ENCODE measurements at places on chromosomes 2 and 18. TPM values are rescaled to one million over a fixed set of nuclear protein-coding genes. Genes with fewer than 3 reads are reported as not detected.

- ATAC-seq = peak; percentile 78
Measured at GRCh38 chr2:134154246-134154645, 99.6 kb upstream of the MGAT5 start.

- ATAC-seq = no peak
Measured at GRCh38 chr18:9243029-9243428, 91.5 kb upstream of the TWSG1 start.

- ATAC-seq = no peak
Measured at GRCh38 chr2:74884118-74884762, 50.3 kb downstream of the HK2 start.

DNA sequence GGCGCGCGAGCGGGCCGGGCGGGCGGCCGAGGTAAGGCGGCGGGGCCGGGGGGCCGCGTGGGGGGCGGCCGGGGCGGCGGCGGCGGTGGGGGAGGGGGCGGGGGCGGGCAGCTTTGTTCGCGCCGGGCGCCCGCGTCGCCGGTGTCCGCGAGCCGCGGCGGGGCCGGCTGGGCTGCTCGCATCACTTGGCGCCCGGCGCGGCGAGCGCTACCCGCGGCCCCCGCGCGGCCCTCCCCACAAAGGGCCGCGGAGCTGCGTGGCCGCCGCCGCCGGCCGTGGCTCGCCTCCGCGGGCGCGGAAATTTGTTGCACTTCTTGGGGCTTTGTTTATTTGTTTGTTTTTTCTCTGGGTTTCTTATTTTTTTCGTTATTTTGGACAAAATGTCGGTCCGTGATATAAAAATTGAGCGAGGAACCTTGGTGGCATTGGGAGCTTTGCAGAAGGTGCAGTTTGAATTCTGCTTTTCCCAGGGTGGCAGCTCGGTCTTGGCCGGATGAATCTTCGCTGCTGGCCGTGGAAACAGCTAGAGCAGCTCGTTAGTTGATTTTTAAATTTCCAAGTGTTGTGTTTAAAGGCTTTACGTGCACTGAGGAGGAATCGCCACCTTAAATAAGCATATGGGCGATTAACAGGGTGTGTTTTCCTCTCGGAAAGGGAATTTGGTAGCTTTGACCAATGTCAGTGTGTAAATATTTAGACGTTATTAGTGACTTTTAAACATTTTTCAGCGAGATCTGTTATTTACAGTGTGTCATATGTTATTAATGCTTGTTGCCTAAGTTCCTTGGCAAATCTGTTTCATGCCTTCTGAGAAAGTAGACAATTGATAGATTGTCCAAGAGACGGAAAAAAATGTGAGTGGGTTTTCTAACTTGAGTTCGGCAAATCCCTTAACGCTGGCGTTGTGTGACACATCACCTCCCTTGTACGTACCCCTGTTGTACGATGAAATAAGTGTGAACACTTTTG, 822 bp downstream of the UBE2E3 start:
- no peak for ATAC-seq

DNA sequence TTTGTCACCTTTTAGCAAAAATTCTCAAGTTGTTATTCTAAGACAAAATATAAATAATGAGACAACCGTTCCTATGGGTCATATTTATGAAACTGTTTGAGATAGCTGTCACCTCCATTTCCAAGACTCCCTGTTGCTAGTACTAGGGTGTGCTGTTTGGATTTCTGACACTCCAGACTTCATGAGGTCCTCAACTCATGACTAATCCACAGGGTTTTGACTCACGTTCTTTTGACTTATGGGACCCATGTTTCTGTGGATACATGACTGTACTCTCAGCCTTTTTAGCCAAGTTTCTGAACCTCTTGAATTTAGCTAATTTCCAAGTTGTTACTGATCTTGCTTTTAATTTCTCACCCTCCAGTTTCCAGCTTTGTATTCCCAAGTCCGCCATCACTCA, 178.7 kb upstream of the FAM98A start:
- ATAC-seq = no peak

GRCh38 chr2:10911291-10912075, at the start of gene KCNF1:
TSS of gene KCNF1 (plus strand) at chr2:10911934. CDS start at chr2:10912427, 493 bp downstream.
- no peak for ATAC-seq

- peak; percentile 49 for ATAC-seq
Measured at GRCh38 chr2:187989925-187990623, 301.6 kb upstream of the GULP1 start.

GRCh38 chr18:66511792-66512191, 92.1 kb downstream of the CDH19 start:
- no peak for ATAC-seq

DNA sequence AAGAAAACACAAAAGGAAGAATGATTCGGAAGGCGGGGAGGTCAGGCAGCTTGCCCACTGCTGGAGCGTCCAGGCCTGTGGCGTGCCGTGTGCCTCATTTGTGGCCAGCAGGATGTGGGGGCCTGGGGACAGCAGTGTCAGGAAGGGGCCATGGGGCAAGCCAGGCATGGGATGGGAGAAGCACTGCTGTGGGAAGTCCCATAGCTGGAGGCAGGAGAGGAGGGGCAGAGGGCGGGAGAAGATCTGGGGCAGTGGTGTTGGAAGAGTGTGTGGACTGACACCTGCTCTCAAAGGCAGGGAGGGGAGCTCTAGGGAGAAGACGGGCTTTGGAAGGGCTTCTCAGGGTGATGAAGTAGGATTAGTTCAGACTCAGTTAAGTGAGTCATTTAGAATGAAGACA, 133.7 kb downstream of the ACOXL start:
- ATAC-seq = no peak

- peak; percentile 43 for ATAC-seq
Measured at GRCh38 chr2:43495727-43496126, 100.1 kb downstream of the THADA start.

GRCh38 chr2:239548965-239549595, 148.3 kb upstream of the HDAC4 start:
- ATAC-seq = no peak

PDE1A gene
- 1.2 TPM for total RNA-seq

TFCP2L1 gene
- total RNA-seq = 36.5 TPM

HRH4 gene
- total RNA-seq = 0.28 TPM

FOXI3 gene
- not detected for total RNA-seq

GPR35 gene
- 0.24 TPM for total RNA-seq

UGT1A8 gene
- 0.16 TPM for total RNA-seq
